ENCODE measurements at places on chromosomes 4 and X.

DNA sequence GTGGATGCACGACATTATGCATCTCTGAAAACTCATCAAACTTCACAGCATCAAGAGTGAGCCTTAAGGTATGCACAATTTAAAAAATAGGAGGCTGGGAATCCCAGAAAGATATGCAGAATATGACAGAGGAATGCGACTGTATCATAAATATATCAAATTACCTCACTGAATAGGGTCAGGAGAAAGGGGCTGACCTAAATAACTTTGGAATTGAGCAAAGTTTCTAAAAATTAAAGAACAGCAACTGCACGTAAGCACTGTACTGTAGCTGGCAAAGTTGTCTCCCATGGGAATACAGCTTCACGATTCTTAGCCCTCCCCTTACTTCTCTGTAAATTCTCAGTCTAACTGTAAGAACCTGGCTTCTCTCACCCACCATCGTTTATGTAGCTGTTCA, 397.4 kb upstream of the ZFP42 start:
- DNase-seq = no peak

GRCh38 chrX:39755143-39756032, 342.4 kb downstream of the BCOR start:
- no peak for DNase-seq

DNA sequence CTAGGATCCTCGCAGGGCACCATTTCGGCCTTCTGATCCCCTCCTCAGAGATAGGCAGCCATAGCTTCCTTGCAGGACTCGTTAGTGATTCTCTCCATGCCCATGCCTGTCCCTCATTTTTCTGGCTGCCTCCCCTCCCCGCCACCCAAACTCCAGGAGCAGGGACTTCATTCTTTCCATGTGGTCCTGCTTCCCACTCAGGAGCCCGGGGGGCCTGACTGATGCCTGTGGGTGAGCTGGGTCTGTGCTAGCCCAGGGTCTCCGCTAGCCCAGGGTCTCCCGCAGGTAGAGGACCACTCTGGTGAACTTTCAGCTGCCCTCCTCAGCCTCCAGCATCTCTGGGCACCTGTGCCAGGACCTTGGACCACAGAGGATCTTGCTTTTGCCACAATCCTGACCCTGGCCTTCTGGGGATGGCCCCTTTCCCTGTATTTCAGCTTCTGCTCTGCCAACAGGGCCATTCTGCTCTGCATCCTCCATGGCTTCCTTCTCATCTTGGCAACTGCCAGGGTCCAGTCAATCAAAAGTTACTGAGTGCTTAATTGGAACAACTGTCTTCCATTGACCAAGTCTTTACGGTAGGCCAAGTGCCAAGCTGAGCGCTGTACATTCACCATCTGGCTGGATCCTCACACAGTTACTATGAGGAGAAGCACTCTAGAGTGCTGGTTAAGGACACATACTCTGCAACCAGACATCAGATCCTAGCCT, 152.2 kb downstream of the EFNB1 start:
- DNase-seq = no peak

DNA sequence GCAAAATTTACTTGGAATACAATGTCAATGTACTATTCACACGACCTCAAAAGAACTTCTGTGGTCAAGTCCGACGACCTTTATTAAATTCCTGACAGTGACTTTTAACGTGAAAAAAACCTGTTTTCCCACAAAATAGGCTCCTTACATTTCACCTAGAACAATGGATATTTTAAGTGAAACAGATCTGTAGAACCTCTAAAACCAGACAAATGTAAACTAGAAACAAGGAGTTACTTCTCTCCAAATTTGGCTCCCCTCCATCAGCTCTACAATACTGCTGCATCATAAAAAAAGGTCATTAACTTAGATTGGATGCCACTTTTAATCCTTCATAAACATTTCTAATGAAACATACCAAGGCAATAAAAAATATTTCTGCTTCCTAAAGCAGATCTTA, 1.2 kb downstream of the NEK1 start:
- no peak for DNase-seq

DNA sequence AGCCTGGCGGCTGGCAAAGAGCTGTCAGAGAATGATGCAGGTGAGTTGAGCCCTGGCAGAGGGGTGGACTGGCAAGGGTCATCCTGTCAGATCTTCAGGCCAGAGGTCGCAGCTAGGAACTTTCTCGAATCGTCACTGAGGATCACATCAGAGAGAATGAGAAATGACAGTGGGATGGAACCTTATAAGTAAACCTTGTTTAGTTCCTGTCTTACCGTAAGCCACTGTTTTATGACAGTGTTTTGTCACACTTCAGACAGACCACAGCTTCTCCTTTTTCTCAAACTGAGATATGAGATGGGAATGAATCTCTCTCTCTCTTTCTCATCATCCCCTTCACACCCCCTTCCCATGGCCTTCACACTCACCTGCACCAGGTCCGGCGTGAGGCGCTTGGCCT, 9.3 kb downstream of the DIPK2B start:
- DNase-seq = no peak

GRCh38 chrX:361231-362145, 25.2 kb downstream of the PPP2R3B start:
- no peak for DNase-seq

- DNase-seq = no peak
Measured at GRCh38 chr4:38724475-38724808, 58.3 kb downstream of the TLR10 start.

DNA sequence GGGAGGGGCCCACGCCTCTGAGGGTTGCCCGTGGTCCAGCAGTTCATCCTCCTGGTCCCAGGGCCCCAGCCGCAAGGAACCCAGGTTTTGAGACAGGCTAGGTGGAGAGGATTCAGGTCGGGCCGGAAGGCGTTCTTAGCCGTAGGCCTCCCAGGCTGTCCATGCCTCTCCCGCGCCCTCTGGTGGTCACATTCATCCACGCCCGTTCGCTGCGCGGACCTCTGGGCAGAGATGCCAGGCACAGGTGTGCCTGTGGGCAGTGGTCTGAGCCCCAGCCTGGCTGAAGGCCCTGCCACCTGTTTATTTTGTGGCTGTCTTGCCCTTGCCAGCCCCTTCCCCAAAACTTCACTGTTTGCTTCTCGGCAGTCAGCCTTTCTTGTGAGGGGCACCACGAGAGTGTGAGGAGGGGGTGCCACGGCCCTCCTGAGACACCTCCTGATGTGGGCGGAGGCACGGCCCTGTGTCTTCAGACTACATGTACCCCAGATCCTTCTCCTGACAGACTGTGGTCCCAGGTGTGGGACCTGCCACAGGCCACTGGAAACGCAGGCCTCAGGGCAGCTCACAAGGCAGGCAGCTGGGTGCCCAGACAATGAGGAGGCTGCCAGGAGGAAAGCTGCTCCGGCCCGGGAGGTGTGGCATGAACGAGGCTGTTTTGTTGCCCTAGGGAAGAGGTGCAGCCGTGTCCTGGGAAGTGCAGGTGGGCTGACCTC, 5.0 kb downstream of the UVSSA start:
- peak; percentile 90 for DNase-seq

DNA sequence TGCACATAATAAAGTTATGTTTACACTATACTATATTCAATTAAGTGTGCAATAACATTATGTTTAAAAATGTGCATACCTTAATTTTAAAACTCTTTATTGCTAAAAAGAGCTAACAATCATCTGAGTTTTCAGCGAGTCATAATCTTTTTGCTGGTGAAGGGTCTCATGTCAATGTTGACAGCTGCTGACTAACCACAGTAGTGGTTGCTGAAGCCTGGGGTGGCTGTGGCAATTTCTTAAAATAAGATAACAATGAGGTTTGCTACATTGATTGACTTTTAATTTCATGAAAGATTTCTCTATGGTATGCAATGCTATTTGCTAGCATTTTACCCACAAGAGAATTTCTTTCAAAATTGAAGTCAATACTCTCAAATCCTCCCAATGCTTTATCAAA, 58.6 kb downstream of the C4orf46 start:
- no peak for DNase-seq

- no peak for DNase-seq
Measured at GRCh38 chrX:35115205-35115604, 172.6 kb downstream of the FAM47B start.

DNA sequence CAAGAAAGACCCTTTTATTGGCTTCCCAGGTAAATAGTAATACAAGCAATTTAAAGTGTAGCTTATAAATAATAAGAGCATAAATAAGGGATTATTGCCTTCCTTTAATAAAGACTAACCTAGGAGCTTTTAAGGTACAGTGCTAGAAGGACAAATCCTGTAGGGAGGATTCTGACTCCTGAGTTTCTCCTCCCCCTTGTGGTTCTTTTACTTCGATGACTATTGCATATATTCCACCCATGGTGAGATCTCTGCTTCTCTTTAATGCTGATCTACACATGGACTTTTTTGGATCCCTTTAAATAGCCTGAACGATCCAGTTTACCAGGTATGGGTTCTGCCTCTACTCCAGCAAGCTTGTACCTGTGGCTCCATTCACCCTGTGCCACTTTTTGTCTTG, 2.5 kb downstream of the GALNT7 start:
- no peak for DNase-seq

GRCh38 chr4:7526929-7527535, 92.3 kb upstream of the PSAPL1 start:
- no peak for DNase-seq

GRCh38 chr4:89100853-89101252, 10.5 kb upstream of the TIGD2 start:
- no peak for DNase-seq
